Thymus (tissue), 14 donors: ENCODE measurements at places on chromosomes 12 and 14.
A peak's percentile ranks its signal among the peaks of the same experiment; 100 is the strongest.

DNA sequence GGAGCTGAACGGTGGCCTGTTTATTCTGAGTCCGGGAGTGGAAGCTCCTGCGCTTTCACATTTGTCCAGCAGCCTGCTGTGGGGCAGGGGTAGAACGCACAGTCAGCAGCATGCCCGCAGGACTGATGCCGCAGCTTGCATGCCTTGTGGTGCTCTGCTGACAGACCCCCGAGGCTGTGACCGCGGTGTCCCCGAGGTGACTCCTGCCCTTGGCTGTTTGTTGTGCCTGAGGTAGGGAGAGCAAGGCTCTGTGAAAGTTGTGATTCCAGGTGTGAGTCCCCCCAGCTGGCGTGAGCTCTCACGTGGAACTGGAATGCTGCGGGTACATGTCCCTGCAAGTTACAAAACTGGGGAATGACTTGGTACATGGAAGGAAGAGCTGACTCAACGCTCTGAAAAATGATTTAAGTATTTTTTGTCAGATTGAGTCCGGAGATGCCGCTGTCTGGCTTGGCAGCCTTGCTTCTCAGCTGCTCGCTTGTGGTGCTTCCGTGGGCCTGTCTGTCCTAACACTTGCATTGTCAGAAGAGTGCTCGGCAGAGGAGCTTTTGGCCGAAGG is 18.1 kb downstream of the MLXIP start:
- no peak for DNase-seq

- DNase-seq: peak; percentile 39
Measured at GRCh38 chr12:25958428-25959070, at the start of gene RASSF8. RASSF8 (plus strand) TSS chr12:25958682; CDS start chr12:26055344, 96,662 bp downstream.

DNA sequence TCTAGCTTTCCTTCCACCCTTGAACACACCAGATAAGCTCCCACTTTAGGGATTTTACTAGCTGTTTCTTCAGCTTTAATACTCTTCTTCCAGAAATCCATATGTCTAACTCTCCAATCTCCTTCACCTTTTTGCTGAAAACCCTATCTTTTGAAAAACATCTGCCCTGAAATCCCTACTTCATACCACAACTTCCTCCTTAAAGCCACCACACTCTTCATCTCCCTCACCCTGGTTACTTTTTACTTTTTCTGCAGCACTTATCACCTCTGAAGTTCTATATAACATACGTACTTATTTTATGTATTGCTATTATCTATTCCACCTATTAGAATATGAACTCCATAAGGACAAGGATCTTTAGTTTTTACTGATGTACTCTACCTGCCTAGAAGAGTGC is 28.6 kb upstream of the PTPRQ start:
- DNase-seq: no peak

DNA sequence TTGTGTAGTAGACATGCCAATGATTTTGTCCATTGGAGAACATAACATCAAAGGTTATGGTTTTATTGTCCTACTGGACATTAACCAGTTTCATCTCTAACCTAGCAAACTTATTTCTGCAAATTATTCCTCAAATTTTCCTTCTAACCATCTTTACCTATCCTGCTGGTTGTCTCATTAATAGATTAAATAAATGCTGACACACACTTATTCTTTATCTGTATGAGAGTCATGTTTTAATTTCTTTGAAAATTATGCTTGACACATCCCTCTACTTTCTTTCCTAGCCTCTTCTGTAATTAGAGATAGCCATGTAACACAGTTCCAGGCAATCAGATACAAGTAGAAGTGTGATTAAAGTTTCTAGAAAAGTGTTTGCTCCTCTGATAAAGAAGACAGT is 98.9 kb downstream of the RPS29 start:
- no peak for DNase-seq

DNA sequence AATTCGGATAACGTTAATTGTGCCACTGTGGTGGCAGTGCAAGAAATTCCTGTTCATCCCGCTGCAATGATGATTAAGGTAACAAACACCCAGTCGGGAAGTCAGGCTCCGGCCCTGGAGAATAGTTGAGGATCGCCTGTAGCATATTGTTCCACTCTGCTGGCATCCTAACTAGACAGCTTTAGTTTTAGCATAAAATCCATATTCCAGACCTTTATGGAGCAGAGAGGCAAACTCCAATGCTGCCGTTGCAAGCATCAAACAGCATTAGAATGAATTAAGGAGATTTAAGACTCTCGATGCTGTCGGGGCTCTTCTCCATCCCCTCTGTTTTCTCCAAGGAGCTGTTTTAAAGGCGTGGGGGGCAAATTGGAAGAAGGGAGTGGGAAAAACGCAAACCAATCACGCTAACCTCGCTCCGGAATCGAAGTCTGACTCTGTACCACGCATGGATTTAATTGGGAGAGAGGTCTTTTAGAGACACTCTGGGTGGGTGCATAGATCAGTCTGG is 660.4 kb downstream of the VRK1 start:
- DNase-seq: no peak

DNA sequence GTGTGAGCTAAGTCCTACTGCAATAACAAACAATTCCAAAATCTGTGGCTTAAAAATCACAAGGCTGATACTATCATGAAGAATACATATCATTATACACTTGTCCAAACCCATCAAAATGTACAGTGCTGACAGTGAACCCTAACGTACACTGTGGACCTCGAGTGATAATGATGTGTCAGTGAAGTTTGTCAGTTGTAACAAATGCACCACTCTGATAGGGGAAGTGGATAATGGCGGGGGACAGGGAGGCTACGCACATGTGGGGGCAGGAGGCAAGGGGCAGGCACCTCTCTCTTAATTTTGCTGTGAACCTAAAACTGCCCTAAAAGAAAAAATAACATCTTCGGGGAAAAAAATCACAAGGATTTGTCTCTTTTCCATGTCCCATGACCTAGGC is 100.0 kb downstream of the VRK1 start:
- DNase-seq: no peak

DNA sequence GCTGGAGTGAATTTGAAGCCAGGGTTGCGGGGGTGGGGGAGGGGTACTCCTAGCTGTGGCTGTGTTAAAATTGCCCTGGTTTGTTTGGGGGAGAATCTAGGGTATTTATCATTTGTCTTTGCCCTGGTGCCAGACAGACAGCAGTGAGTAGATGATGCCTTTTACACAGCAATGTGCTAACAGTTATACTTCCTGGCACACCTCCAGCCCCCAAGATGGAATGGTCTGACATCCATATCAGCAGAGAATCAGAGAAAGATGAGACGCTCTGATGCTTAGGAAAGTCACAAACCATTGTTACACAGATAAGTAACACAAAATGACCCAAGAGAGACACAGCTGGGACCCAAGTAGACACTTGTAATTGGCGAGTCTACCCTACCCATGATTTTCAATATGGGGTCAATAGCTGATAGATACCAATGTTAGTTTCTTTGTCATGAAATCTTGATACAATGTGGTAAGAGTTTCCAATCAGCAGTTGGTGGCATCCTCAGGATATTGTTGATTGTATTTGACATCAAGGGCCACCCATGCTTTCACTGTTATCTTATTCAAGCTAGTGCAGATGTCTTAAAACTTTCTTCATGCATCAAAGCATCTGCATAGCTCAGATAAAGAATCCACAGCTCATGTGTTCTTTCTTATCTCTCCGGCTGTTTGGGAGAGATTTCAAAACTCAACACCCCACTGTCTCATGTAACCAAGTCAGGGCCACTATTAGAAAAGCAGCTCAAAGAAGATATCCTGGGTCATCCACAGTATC is 2.6 kb upstream of the PRKAB1 start:
- peak; percentile 26 for DNase-seq

- peak; percentile 28 for DNase-seq
Measured at GRCh38 chr14:71932229-71932981, at the start of gene RGS6. RGS6 (plus strand) TSS chr14:71932429.

- peak; percentile 57 for DNase-seq
Measured at GRCh38 chr12:104510145-104510872, 53.6 kb downstream of the CHST11 start.

- no peak for DNase-seq
Measured at GRCh38 chr12:124386661-124387527, 92.0 kb downstream of the RFLNA start.

DNA sequence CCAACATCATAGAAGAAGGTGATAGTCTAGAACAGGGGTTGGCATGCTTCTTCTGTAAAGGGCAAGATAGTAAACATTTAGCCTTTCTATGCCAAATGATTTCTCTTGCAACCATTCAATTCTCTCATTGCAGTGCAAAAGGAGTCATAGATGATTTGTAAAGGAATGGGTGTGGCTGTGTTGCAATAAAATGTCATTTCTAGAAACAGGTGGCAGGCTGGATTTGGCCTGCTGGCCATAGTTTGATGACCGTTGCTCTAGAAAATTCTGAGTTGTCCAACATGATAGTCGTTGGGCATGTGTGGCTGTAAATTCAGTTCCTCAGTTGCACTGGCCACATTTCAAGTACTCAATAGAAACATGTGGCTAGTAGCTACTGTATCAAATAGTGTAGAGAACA is 21.7 kb downstream of the SMCO2 start:
- DNase-seq: no peak

- no peak for DNase-seq
Measured at GRCh38 chr14:37596790-37597472, 1.5 kb downstream of the TTC6 start.

- DNase-seq: no peak
Measured at GRCh38 chr12:47791874-47792273, 18.8 kb downstream of the SLC48A1 start.

DNA sequence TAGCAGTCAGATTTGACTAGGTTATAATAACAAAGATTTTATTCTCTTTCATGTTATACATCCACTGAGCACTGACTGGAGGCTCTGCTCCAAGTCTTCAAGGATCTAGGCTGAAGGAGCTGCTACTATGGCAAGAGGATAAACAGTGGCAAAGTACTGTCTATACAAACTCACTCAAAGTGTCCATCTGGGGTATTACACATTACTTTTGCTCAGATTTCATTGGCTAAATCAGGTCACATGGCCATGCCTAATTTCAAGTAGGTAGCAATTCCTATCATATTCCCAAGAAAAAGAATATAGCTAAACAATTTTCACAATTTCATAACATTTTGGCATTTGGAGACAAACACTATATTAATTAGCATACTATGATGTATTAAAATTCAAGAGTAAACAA is 40.9 kb downstream of the CDK17 start:
- no peak for DNase-seq

GRCh38 chr14:65032319-65032718 is 45.6 kb downstream of the FNTB start:
- DNase-seq: no peak

- DNase-seq: no peak
Measured at GRCh38 chr12:116591855-116592637, 32.9 kb downstream of the MAP1LC3B2 start.

DNA sequence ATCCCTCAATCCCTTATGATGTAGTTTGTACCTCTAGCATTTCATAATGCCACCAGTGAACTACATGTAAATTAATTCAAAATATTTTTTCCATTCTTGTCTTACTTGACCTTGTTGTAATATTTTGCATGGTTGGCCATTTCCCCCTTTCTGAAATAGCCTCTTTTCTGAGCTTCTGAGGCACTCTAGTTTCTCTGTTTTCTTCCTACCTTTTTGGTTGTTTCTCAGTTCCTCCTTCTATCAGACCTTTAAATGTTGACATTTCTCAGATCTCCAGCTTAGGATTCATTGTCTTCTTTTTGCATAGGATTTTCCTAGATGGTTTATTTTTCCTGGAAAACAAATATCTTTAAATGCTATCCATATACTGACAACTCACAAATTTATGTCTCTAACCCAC is 9.8 kb upstream of the RMST start:
- no peak for DNase-seq

DNA sequence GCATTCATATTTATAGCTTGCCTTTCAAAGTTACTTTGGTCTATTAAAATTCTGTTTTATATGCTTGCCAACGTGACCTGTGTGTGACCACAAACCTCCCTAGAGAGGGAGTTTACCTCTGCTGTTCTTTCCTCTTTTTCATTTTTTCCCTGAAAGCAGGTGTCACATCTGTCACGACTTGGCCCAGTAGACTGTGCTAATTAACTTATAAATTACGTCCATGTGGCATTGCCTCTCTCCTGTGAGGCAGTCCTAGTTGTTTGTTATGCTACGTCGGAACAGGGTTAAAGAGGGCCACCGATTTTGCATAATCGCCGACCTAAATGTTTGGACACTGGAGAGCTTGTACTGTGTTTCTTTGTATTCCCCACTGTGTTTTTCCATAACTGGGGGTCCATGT is 343.9 kb upstream of the FLRT2 start:
- DNase-seq: no peak

- DNase-seq: no peak
Measured at GRCh38 chr14:76516884-76517283, 140.9 kb downstream of the ESRRB start.

- DNase-seq: no peak
Measured at GRCh38 chr14:85234156-85235025, 295.6 kb upstream of the FLRT2 start.

- no peak for DNase-seq
Measured at GRCh38 chr12:65878540-65878939, 54.3 kb downstream of the HMGA2 start.

DNA sequence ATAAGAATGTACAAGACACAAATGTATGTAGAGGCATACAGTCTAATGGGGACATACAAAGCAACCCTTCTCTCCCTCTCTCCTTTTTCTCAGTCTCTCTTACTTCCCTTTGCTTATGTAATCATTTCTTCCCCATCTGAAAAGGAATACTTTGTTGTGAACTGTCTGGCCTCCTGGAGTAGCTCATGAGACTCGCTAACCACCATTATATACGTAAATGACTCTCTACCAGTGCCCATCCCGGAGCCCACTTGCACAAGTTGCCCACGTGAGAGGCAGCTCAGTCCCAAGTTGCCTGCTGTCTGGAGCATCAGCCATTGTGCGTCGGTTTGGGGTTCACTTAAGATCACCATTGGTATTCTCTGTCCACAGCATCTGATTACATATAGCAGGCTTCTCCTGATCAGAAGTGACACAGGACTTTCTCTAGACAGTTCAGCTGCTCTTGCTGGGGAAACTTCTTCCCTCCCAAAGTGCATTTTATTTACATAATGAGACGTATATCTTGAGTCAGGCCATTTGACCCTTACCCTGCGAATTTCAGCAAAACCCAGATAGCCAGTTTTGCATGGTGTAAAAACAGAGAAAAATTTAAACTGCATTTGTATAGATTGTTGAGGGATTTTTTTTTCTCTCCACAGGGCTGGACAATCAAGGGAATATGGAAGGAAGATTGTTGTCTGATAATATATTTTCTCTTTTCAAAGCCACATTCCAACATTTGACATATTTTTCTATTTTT is 220.7 kb upstream of the EGLN3 start:
- no peak for DNase-seq
